Right ventricle myocardium inferior (tissue), 1 donor: ENCODE measurements at places on chromosomes 13 and 19. TPM values are rescaled to one million over a fixed set of nuclear protein-coding genes. Genes with fewer than 3 reads are reported as not detected.

DNA sequence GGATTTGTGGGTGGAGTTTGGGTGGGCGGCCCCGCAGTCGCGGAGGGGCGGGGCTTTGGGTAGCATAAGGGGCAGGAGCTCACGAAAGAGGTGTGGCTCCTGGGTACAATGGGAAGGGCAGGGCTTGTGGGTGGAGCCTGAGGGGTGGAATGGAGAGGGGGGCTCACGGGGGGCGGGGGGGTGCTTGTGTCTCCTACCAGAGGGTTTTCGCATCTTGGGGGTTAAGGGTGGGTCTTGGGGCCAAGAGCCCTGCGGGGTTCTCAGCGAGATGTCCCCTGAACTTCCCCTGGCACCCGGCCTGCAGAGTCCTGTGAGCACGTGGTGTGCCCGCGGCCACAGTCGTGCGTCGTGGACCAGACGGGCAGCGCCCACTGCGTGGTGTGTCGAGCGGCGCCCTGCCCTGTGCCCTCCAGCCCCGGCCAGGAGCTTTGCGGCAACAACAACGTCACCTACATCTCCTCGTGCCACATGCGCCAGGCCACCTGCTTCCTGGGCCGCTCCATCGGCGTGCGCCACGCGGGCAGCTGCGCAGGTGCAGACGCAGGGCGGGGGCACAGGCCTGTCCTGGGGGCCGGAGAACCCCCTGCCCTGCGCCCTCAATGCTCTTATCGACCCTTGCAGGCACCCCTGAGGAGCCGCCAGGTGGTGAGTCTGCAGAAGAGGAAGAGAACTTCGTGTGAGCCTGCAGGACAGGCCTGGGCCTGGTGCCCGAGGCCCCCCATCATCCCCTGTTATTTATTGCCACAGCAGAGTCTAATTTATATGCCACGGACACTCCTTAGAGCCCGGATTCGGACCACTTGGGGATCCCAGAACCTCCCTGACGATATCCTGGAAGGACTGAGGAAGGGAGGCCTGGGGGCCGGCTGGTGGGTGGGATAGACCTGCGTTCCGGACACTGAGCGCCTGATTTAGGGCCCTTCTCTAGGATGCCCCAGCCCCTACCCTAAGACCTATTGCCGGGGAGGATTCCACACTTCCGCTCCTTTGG is 5.1 kb downstream of the FSTL3 start:
- peak; percentile 82 for DNase-seq

- DNase-seq: no peak
Measured at GRCh38 chr13:27120811-27121210, 50.8 kb downstream of the USP12 start.

GRCh38 chr19:46495786-46496099 is at the start of gene PNMA8B:
Gene PNMA8B, minus strand, starts transcription at chr19:46495867. Its CDS starts 402 bp downstream, at chr19:46495465.
- DNase-seq: peak; percentile 85

Gene NOVA2
- total RNA-seq: 5.3 TPM

DNA sequence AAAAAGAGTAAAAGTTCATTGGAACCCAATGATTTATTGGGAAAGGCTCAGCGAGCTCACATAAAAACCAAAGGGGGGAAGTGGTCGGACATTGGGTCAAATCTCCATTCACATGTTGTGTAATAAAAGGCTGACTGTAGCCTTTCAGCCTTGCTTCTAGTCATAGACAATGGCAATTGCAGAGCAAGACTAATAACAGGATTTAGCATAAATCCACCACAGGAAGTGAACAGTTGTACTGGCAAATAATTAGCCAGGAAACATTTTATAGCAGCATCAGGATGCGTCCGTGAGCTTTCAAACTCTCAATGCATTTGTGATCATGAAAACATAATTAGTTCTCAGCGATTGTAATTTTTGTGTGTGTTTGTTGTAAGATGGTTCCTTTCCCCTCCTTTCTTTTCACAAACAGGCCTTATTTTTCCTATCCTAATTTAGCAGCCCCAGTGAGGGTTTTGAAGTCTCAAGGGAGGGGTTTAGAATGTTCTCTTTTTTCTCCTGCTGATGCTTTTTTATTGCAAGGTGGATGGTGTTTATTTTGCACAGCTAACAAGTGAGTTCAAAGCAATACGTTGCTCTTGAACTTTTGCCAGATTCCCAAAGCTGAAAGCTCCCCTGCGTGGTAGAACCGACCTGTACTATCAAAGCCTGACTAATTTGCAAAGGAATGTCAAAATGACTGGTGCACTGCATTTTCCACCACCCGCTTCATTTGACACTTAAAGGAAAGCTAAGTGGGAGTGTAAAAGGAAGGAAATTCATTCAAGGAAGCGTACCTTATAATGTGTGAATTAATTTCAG is 105.6 kb downstream of the SPRY2 start:
- no peak for DNase-seq

Gene CTXN1
- 0.19 TPM for total RNA-seq

GRCh38 chr13:94780421-94780820 is 68.1 kb upstream of the SOX21 start:
- no peak for DNase-seq

DNA sequence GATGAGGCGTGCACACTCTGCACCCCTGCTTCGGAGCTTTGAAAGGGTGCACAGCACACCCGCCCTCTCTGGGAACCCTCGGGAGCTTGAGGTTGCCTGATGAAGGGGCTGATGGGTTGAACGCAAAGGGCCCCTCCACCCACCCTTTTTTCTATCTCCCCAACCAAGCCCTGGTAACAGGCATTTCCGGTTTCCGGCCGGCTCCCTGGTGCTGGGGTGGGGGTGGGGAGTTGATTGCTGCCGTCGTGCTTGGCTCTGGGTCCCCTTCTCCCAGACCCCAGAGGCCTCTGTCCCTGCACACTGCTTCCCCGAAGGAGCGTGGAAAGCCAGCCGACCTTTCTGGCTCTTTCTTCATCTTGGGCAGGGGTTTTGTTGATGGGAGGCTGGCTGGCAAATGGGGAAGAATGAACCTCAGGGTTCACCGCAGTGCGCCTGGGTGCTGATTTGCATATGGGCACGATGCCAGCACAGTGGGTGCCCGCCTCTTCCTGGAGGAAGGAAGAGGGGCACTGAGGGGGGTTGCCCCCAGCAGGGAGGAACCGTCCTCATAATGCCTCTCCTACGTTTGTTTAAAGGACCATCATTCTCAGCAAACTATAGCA is 29.1 kb downstream of the VAV1 start:
- DNase-seq: peak; percentile 89

Gene SGCG
- 80.5 TPM for total RNA-seq

DNA sequence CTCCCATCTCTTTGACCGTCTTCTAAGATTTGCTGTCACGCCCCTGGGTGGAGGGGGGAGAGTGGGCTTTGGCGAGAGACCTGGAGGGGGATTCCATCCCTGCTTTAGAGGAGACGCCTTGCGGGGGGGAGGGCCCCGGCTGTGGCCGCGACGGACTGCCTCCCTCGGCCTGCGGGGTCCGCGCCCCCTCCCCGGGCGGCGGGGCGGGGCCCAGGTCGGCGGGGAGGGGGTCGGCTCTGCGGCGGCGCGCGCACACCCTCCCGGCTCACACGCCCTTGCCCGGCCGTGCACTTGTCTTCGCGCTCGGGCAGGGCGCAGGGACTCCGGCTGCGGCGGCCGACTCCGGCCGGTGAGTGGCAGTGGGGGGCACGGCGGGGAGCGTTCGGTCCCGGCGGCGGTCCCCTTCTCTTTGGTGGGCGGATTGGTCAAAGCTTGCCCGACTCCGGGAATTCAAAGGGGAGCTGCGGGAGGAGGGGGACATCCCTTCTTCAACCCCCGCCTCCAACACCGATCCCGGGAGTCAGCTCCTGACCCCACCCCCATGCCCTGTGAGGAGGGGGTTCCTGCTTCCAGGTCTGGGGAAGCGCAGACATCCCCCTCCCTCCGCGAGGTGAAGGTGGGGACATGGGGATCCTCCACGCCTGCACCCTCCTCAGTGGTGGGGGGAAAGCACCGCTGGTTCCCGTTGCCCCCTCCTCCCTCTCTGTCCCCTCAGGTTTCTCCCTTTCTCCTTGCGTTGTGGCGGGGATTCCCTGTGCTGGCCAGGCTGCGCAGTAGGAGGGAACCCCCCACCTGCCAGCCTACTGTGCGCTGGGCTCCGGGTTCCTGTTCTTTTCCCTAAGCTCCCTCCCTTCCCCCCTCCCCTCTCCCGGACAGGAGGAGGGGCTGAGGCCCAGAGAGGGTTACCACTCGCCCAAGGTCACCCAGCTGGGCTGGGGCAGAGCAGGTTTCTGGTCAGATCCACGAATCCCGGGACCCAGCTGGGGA is 14.6 kb upstream of the KCNN1 start:
- no peak for DNase-seq

Gene ZNF296
- total RNA-seq: 0.19 TPM

DNA sequence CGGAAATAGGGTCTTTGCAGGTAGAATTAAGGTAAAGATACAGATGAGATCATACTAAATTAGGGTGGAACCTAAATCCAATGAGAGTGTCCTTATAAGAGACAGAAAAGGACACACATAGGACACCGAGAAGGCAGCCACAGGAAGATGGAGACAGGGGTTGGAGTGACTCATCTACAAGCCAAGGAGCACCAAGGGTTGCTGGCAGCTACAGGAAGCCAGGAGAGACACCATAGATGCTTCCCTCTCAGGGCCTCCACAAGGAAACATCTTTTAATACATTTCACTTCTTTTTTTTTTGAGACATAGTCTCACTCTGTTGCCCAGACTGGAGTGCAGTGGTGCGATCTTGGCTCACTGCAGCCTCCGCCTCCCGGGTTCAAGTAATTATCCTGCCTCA is 10.1 kb downstream of the TMEM143 start:
- no peak for DNase-seq

DNA sequence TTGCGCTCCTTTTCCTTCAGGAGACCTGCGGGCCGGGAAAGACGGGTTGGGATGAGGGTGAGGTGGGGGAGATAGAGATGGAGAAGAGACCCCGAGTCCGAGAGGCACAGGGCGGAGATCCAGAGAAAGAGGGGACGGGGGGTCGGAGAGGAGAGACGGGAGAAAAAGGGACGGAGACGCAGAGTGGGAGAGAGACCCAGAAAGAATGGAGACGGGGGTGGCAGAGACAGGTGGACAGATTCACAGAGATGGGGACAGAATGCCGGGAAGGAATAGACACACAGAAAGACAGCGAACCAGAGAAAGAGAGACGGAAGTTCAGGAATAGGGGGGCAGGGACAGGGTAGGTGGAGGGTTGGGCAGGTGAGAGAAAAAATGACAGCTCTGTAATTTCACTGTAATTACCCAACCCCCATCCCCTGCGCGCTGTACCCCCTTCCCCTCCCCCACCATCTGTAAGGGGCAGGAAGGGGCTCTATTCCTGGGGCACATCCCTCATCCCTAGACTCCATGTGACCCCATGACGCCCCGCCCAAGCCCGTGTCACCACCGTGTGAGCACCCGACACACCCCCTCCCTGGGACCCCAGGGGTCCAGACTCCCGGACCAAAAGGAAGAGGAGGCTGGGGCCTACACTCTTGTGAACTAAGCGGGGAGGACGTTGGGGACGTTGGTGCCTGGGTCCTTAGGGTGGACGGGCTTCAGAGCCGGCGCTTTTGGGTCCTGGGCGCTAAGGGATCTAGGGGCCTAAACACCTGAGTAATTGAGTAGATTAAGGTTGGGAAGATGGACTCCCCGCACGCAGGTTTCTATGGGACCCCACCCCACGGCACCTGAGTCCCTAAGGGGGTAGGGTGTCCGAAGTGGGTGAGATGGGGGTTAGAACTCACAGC is 967 bp downstream of the DBP start:
- no peak for DNase-seq

Gene ZNF568
- total RNA-seq: 7.7 TPM
